ENCODE measurements at places on chromosomes 6 and 20.

GRCh38 chr20:43827940-43828562, 86.6 kb upstream of the TOX2 start:
- DNase-seq: no peak

- no peak for DNase-seq
These were observed 2.9 kb downstream of the WFDC12 start for GRCh38 chr20:45121388-45121787.

DNA sequence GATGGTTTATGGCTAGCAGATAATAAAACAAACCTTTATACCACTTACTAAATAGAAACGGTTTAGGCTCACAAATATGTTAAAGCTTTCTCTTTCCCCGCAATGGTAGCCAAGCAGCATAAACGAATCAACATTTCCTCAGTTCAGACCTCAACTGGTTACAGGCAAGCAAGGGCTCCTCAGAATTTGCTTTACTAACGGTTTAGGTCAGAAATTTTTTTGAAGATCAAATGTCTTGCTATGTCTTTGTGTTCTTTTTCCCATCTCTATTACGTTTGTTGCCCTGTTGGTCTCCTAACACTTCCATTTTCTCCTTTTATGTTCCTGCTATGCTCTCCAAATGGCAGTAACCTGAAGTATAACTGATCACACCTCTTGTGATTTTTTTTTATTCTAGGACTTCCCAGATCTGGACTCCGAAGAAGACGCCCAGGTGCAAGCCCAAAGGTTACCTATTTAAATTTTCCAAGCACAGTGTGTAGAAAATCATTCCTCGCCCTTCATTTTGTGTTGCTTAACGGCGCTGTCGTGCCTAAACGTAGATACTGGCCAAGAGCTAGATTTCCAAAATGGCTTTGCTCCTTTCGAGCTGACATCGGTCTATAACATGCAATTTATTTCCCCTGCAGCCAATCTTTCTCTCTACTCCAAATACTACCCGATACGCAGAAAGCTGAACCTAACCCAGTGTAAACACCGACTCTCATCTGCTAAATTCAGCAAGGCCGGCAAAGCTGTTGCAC, 717 bp upstream of the ASF1A start:
- peak; percentile 90 for DNase-seq

GRCh38 chr6:1094306-1094705, 217.6 kb upstream of the FOXQ1 start:
- DNase-seq: no peak

GRCh38 chr6:3608159-3608558, 143.4 kb downstream of the PXDC1 start:
- DNase-seq: no peak

DNA sequence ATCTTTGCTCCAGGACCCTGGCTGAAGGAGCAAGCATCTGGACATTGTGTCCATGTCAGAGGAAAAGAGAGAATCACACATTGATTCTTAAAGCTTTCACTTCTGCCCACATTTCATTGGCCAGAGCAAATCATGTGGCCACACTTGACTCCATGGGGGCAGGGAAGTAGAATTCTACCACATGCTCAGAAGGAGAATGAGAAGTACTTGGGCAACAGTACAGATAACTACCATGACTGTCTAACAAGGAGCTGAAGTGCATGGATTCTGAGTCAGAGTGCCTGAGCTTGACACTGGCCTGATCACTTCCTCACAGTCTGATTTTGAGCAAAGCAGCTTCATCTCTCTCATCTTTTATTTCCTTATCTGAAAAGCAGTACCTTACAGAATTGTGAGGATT, 38.6 kb downstream of the GHRH start:
- DNase-seq: peak; percentile 18

- DNase-seq: no peak
These were observed 40.3 kb upstream of the XRN2 start for GRCh38 chr20:21262812-21263211.

DNA sequence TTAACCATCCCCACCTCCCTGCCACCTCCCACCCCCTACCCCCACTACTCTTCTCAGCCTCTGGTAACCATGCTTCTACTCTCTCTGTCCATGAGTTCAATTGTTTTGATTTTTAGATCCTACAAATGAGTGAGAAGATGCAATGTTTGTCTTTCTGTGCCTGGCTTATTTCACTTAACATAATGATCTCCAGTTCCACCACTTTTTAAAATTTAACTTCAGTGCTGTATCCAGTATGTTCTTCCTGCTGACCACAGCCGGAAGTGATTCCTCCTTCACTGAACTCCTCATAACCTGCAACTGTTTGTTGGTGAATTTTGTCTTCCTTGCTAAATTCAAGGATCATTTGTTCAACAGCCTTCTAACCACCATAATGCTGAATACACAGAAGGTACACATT, 3.9 kb downstream of the MAP7 start:
- DNase-seq: no peak

DNA sequence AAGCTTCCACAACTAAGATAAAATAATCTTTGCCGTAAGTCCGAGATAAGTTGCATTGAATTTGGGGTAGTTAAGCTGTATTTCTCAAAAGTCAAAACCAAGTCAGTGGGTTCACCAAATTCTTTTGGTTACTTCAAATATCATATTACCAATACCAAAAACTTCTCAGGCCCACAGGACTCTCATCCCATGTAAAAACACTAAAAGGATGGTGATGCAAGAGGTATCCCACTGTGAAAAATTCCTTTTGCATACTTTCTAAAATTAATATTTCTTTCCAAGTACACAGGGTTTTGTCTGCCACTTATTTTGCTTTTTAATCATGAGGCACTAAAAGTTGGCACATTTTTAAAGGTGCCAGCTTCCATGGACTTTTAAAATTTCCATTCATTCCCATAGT, 151.3 kb downstream of the GJA10 start:
- no peak for DNase-seq

- DNase-seq: peak; percentile 1
These were observed 16.7 kb upstream of the LMBRD1 start for GRCh38 chr6:69813508-69813907.

DNA sequence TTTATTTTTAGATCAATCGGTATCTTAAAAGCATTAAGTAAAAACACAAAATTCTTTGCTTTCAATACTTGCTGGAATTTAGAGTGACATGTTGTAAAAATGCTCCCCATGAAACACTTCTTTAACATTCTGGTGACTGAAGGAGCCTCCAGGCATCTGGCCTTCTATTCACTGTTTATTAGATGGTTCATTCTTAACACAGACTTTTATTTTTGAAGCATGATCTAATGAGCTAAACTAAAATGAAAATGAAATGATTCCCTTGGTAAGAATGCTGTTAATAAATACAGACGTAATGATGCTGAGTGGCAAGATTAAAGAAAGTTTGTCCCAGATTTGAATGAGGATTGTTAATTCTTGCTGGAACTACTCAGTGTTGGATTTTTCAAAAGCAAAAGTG, 698.4 kb downstream of the TENT5A start:
- DNase-seq: no peak

- no peak for DNase-seq
These were observed 50.9 kb upstream of the TAB2 start for GRCh38 chr6:149266659-149267058.

- no peak for DNase-seq
These were observed 67.1 kb downstream of the LAMP5 start for GRCh38 chr20:9581509-9581908.

DNA sequence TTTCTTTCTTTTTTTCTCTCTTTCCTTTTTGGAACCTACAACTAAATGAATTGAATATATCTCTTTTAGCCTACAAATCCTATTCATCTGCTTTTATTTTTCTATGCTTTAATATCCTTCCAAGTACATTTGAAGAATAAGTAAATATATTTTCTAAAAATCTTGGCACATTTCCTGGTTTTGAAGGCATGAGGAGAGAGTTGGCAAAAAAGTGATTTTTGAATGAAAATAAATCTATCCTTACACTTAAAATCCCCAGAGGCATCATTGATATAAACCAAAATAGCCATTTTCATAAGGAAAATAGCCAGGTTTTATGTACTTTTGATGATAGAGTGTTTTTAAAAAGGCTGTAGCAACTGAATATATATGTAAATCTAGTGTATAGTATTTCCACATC, 69.0 kb downstream of the SAMD5 start:
- DNase-seq: no peak

GRCh38 chr20:34525342-34525708, 9.1 kb downstream of the DYNLRB1 start:
- no peak for DNase-seq

GRCh38 chr20:2619961-2620595, 32.4 kb upstream of the NOP56 start:
- DNase-seq: no peak

GRCh38 chr20:45044084-45044573, 56.8 kb downstream of the KCNS1 start:
- peak; percentile 64 for DNase-seq

GRCh38 chr6:148466158-148466557, 123.5 kb downstream of the SASH1 start:
- DNase-seq: no peak

GRCh38 chr6:148177589-148178233, 164.9 kb upstream of the SASH1 start:
- DNase-seq: no peak

DNA sequence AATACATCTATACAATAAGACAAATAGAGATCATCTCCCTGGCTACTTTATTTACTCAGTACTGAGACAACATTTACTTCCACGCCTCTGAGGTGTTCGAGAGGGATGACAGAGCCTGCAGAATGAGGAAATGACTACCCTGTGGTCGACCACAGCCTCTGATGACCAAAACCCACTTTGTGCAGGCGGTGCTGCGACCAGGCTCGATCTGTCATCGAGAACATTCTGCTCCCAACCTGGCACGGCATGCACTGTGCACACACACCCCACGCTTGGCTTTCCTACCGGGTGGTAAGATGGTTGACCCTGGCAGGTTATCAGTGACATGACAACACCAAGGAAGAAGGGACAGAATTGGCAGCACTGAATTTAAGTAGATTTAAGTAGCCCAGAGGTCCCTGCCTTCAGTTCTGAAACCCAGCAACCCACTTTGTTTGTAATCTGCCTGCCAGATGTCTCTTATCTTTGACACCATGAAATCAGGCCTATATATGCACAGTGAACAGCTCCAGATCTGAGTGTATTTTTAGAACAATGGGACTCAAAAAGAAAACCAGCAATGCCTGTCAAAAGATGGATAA, 42.6 kb downstream of the TTI1 start:
- no peak for DNase-seq

DNA sequence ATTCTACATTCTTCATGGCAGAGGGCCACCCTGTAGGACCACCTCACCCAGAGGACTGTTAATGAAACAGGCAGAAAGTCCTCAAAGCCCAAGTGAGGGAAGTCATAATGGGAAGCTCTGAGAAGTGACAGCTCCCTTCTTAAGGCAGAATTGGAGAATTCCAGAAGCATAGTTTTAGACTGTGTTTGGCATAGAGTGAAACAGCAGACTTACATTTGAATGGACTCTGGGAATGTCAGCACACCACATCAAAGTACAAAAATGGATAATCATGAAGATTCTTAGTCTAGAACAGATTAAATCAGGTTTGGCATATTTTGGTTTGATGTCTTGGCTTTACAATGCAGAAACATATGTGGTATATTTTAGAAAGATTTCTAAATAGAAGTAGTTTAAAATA, 17.9 kb downstream of the SH3BGRL2 start:
- no peak for DNase-seq

- DNase-seq: no peak
These were observed 87.3 kb downstream of the CEP57L1 start for GRCh38 chr6:109182578-109182977.

DNA sequence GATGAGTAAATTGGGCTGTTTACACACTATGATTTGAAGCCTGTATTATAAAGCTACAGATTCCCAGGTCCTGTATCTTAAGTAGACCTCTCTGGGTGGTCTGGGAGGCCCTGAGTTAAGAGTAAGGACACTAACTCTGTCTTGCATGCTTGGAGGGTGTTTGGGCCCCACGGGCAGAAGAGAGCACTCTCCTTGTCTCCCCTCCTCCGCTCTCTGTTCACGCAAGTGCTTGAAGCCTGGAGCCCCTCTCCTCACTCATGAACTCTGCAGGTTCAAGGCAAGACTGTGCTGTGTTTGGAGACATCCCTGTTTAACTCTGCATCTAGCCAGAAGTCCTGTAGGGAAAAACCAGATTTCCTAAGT, 154.0 kb downstream of the ZDHHC14 start:
- DNase-seq: no peak

DNA sequence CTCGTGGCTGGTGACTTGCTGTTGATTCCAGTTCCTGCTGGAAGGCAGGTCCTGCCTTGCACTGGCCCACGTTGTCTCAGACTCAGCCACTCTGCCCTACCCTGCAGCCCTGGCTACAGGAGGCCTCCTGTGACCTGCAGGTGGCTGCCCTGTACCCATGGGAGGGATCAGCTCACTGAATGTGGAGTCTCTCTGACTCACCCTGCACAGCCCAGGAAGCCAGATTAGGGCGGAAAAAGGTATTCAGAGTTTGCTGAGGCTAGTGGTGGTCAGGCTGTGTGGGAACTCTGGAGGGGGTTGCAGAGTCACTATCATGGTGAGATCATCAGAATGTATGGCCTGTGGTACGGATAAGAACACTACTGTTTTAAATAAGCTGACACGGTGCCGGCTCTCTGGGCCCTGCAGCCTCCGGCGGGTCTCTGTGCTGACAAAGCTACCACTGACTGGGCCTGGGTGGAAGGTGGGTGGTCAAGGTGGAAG, 24.7 kb upstream of the PYGB start:
- no peak for DNase-seq

GRCh38 chr6:129009851-129010250, 126.9 kb downstream of the LAMA2 start:
- DNase-seq: peak; percentile 60

DNA sequence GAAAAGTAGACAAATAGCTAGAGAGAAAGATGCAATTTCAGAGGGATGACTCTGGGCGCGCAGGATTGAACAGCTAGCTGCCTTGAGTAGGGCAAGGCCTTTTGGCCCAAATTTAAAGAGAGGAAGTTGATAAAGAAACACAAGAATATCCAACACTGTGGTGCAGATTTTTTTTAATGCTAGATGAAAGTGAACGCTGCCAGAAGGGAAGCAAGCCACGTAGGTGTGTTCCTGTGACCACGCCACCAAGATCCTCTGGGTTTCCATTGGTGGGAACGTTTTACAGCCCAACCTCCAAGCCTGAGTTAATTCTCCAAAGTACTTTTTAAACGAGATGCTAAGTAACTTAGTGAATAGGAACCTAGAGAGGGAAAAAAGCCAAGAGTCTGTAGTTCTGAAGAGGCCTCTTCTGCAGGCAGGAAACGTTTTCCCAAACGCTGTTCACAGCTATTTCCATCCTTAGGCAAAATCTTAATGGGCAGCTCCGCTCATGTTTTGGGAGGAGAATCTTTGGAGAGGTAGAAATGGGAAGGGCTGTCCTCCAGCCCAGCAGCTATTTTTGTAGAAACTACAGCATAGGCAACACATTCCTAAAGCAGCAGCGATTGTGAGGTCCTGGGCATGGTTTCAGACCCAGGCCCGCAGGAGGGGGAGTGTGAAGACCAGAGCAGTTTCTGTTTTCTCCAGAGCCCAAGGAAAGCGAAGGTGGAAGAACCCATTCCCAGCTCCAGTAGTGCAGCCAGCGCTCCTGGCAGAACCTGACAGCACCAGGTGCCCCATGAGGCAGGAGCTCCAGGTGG, 8.2 kb downstream of the LY86 start:
- DNase-seq: no peak

GRCh38 chr6:11324453-11325015, 92.1 kb upstream of the NEDD9 start:
- no peak for DNase-seq

GRCh38 chr6:1383729-1384548, 5.4 kb upstream of the FOXF2 start:
- DNase-seq: no peak

GRCh38 chr6:148441454-148441911, 98.8 kb downstream of the SASH1 start:
- DNase-seq: no peak
